Activated T-cell treated with anti-CD3 and anti-CD28 coated beads for 4 hours (primary cell): ENCODE measurements at places on chromosomes 5 and 9.

GRCh38 chr9:105507096-105507790 lies 50.7 kb upstream of the FKTN start:
- no peak for DNase-seq

DNA sequence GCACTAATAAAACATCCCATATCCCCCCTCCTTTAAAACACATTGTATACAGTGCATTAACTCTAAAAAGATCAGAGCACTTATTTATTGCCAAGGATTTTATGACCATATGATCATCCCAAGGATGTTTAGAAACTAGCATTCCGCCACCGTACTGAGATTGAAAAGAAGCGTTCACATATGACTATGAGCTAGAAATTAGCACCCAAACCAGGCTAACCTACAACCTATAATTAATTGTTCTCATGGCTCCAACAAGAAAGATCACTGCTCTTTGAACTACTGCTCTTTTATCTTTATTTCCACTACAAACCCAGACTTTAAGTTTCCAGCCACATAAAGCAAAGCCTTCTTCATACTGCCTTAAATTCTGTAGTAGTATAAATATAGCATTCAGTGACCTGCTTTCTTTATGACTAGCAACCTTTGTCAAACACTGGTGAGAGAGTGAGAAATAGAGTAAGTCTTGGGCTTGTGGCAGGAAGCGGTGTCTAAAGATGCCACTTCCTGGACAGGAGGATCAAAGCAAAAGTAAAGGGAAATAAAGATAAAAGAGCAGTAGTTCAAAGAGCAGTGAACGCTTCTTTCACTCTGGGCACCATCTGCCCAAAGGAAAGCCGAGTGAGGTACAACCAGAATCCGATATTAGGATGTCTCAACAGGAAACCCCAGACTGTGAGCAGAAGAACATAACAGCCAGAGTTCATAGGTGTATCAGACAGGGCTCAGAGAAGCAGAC lies 151.1 kb upstream of the ERCC6L2 start:
- DNase-seq = peak; percentile 24

GRCh38 chr5:108481355-108481931 lies 99.5 kb upstream of the FBXL17 start:
- no peak for DNase-seq

DNA sequence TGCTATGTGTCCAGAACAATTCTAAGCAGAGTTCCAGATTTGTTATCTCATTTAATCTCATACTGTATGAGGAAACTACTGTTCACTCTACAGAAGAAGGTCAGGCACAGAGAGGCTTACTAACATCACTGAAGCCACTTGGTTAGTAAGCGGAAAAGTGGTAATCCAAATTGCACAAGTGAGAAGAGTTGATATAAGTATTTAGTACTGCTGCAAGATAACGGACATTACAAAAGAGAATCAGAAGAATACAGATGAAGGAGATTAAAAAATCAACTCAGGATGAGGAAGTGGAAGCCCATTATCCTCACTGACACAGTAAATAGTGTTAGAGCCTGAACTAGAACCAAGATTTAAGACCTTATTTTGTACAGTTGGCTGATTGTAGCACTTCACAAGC lies 22.3 kb upstream of the TLR4 start:
- DNase-seq = no peak
